Hematopoietic multipotent progenitor cell treated with erythropoietin and hydrocortisone succinate and interleukin-3 and kit ligand, for 8 days (in vitro differentiated cells): ENCODE measurements at places on chromosomes 3 and 15.

DNA sequence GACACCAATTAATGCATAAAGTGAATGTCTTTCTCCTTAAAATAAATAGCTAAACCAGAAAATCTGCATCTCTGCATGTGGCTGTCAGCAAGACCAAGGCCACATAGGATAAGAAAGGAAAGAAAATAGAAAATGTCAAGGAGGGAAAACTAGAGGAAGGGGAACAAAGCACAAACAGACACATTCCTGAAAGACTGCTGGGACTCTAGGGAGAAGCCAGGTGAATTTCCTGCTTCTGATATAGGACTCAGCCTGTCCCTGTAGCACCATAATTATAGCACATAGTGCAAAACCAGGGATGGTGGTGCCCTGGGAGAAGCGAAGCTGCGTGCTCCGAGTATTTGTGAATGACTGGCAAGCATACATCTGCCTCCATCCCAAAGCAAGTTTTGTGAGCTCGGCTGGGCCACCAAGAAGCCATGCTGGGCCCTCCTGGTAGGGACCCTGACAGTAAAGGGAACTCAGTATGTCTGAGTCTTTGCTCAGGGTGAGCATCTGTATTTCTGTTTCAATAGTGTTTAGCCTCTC lies 14.2 kb downstream of the FSTL1 start:
- DNase-seq = no peak

GRCh38 chr3:27542476-27542875 lies 58.3 kb upstream of the SLC4A7 start:
- DNase-seq = no peak

DNA sequence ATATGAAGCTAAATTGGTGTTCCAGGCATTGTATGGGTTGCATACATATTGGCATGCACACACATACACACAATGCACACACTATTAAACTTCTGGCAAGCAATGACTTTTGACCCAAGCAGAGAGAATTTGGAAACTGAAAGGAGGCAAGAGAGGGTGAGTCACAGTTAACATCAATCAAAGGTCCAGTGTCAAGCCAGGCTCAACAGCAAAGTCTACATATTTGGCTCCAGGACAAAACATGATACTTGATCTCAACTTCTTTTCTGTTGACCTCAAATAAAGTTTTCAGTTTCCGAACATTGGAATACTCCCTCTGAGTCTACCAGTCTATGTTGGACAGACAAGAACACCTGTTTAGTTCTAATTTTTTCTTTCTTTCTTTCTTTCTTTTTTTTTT lies 28.3 kb downstream of the IL12A start:
- no peak for DNase-seq

DNA sequence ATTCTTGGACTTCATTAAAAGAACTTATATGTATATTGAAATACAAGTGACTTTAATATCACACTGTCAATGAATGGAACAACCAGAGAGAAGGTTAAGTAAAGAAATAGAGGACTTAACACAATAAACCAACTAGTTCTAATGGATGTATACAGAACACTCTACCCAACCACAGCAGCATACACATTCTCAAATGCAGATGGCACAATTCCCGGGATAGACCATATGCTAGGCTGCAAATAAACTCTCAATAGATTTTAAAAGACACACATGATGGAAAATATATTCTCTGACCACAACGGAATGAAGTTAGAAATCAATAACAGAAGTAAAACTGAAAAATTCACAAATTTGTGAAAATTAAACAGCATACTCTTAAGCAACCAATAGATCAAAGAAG lies 214.3 kb upstream of the LINGO1 start:
- DNase-seq = no peak

DNA sequence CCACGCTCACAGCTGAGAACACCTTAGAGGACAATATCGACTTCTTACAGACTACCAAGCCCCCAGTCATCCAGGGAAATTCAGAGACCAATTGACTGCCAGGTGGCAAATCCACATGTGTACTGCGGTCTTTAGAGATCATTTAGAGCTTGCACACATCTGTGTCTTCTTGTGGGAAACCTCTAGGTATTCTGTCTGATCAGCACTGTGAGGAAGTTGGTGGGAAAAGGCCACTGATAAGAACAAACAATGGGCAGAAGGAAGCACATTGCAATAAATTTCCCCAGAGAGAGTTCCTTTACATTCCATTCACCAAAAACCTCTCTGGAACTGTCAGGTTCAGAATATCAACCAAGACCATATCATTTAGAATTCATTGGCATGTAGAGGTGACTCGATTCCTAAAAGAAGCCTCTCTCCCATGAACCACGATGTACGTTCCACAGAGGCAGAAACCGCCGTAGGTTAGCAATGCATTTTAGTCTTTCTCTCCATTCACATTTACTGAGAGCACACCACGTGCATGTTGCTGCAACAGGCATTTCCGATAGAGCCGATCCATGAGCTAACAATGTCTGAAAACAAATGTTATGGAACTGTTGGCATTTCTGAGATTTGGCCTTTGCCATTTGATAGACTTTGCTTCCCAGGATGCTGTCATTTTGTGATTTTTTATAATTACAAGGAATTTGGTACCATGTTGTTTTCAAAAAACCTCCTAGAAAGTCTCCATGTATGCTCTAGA lies 287.3 kb upstream of the TPRG1 start:
- no peak for DNase-seq

DNA sequence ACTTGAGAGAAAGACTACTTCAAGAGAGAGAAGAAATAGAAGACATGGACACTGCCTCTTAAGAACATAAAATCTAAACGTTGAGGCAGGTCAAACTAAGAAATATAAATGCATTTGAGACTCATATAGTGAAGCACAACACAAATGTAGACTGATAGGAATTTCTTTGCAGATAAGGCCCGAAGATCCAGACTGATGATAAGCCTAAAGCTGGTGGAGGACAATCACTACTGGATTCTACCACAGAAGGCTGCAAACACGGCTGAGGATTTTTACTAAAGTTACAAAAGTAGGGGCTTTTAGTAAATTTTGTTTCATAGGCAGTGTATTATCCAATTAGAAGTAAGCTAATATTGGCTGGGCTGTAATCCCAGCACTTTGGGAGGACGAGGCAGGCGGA lies 278.3 kb downstream of the RAP2B start:
- DNase-seq = no peak

GRCh38 chr3:170179432-170179831 lies 2.1 kb downstream of the PHC3 start:
- no peak for DNase-seq

DNA sequence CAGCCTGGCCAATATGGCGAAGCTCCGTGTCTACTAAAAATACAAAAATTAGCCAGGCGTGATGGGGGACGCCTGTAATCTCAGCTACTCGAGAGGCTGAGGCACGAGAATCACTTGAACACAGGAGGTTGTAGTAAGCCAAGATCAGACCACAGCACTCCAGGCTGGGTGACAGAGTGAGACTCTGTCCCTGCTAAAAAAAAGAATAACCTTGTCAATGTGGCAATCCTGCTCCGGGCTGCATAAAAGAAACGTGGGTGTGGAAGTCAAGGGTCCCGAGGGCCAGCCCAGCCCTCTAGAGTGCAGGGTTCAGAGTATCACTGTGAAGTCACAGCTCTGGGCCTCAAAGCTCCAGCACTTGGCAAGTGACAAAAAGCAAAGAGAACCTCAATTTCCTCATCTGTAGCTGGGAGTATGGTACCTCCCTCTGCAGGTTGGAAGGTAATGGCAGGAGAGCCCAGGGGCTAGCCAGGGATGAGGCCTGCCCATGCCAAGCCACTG lies 73.5 kb upstream of the IQSEC1 start:
- DNase-seq = no peak

DNA sequence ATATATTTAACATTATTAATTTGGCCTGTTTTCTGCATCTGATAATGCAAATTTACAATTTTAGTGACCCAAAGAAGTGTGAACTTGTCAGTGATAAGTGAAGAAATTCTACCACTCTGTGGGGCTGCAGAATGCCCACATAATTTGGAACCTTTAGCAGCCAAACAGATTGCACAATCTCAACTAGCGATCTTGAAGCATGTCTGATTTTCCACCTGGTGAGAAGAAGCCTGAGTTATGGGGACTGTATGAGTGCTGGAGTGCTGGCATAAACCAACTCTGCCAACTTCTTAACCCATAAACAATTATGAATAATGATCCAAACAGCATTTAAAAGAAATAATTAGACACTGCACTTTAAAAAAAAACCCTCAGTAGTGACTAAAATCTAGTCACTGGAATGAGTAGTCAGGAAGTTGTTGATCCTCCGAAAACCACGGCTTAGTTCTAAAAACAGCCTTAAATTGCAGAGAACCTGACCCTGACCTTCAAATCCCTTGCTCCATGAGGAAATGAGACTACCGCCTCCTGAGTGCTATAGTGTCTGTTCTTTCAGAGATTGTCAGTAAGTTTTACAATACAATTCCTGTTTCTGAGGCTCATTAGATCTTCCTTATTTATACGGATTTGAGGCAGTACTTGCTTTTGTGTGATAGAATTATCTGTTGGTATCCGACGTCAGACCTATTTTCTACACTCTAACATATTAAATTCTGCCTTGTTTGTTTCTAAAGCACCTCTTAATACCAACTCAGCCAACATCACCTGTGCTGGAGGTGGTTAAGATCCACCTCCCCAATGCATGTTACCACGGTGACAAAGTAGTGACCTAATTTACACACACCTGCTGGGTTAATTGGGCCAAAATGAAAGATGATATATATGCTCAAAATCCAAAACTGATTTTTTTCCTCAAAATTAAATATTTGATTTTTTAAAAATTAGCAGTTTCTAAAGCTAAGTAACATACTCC lies 267.7 kb downstream of the ZBTB20 start:
- no peak for DNase-seq

- no peak for DNase-seq
These were observed 21.1 kb upstream of the SATB1 start for GRCh38 chr3:18446149-18446825.

GRCh38 chr3:128794067-128794768 lies 68.2 kb downstream of the RAB7A start:
- DNase-seq = peak; percentile 69

- peak; percentile 67 for DNase-seq
These were observed 61.3 kb downstream of the RIOX2 start for GRCh38 chr3:97910931-97911351.

GRCh38 chr3:110576960-110577359 lies 494.7 kb upstream of the NECTIN3 start:
- DNase-seq = no peak

DNA sequence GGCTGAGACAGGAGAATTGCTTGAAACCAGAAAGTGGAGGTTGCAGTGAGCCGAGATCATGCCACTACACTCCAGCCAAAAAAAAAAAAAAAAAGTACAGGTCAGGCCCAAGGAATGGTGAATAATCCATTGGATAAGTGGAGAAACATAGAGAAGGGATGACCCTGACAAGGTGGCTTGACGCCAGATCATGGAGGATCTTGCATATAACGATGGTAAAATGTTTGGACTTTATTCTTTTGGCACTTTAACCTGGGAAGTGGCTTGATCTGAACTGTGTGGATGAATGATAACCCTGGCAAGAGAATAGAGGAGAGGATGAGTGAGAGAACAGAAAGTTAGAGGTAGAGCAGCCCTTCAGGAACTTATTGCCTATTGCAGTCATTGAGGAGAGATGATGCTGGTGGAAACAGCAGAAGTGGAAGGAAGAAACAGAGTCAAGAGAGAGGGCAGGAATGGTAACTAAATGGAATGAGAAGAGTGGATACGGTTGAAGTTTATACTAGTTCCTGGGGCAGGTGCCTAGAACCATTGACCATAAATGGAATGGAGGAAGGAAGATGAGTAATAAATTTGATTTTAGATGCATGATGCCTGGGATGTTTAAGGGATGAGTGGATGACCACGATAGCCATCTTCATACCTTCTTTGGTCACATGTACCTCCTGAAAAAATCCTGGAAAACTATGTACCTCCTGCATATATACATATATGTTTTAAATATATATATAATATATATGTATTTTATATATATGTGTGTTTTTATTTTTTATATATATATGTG lies 57.8 kb downstream of the BLM start:
- DNase-seq = no peak

GRCh38 chr3:51156147-51156546 lies 228.9 kb upstream of the MANF start:
- DNase-seq = no peak

GRCh38 chr15:64755427-64755940 lies 19.9 kb downstream of the RBPMS2 start:
- no peak for DNase-seq
